ENCODE measurements at places on chromosomes 16 and 17.

GRCh38 chr16:12703935-12704334 is 99.8 kb downstream of the CPPED1 start:
- DNase-seq, result no peak

DNA sequence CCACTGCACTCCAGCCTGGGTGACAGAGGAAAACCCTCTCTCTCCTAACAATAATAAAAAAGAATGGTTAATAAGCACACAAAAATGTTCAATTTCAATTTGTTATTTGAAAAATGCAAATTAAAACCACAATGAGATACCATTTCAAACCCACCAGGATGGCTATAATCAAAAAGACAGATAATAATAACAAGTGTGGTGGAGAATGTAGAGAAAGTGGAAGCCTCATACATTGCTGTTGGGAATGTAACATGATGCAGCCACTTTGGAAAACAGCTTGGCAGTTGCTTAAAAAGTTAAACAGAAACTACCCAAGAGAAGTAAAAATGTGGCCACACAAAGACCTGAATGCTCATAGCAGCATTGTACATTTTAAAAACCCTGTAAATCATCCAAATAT is 51.8 kb upstream of the MAP3K14 start:
- no peak for DNase-seq

DNA sequence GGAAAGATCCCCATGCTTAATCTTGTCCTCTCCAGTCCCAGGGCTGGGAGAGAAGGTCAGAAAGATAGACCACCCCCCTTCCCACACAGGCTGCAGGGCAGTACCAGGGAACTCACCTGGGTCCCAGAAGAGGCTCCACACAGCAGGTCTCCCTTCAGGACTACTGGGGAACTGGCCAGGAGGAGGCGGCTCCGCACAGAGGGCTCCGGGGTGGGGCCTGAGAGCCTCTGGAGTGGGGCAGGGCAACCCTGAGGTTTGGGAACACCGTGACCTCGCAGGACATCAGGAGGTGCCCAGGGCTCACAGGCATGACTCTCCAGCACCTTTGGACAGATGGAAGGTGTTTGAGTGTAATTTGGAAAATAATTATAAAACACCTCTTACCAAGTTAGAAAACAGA is 11.0 kb downstream of the ABCA3 start:
- no peak for DNase-seq

GRCh38 chr17:82302991-82303943 is 14.1 kb downstream of the CD7 start:
- peak; percentile 62 for DNase-seq

DNA sequence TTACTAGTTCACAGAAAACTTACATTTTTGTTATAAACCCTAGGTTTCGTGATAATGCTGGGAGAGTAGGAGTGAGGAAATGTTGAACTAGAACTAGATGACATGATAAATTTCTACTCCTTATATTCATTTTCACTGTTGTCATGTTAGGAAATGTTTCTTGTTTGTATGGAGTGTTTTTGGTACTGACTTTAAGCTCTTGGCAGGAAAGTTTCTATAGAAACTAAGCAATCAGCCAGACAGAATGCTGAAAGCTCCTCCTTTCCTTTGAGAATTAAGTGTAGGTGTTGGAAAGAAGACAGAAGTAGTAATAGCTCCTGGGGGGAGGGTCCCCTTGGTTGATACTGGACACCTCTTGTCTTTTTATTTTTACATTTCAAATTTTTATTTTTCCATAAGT is 309.8 kb downstream of the MAP2K4 start:
- no peak for DNase-seq

- no peak for DNase-seq
Measured at GRCh38 chr16:73228649-73229048, 180.7 kb upstream of the ZFHX3 start.

Data from CD4-positive, CD25-positive, alpha-beta regulatory T cell (primary cell).